ENCODE measurements at places on chromosomes 1 and 21.

GRCh38 chr1:160367934-160368923 is 1.4 kb downstream of the NHLH1 start:
- no peak for DNase-seq

- no peak for DNase-seq
Observed at GRCh38 chr21:35942211-35943144, 117.8 kb downstream of the SETD4 start.

GRCh38 chr1:13960375-13960987 is 260.5 kb downstream of the PRDM2 start:
- DNase-seq: peak; percentile 86

DNA sequence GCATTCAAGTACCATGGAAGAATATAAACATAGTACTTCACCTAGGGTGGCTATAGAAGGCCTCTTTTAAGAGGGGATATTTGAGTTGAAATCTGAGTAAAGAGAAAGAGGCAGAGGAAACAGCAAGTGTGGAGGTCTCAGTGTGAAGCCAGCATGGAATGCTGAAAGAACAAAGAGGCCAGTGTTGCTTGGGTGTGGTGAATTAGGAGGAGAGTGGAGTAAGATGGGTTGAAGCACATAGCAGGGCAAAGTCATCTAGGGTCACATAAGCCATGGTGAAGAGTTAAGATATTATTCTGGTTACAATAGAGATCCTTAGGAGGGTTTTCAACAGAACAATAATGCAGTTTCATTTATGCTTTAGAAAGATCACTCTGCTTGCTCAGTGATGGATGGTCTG is 37.5 kb downstream of the C1orf141 start:
- no peak for DNase-seq

DNA sequence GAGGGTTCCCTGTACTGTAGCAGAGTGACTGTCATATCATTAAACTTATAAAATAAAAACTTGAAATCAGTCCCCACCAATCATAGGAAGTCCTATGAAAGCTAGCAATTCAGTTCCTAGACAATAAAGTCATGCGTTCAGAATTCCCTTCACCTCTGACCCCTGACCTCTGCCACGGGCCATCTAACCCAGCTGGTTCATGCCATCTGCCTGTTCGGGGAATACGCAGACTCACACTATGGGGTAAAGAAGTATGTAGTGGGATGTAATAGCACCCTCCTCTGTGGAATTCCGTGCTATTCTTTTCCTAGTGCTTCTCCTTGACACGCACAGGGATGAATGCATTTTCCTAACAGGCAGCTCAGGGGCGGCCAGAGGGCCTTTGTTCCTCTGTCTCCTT is 2.1 kb downstream of the GSTM4 start:
- DNase-seq: no peak

GRCh38 chr1:223711173-223711572 is 1.2 kb upstream of the CAPN2 start:
- DNase-seq: no peak

DNA sequence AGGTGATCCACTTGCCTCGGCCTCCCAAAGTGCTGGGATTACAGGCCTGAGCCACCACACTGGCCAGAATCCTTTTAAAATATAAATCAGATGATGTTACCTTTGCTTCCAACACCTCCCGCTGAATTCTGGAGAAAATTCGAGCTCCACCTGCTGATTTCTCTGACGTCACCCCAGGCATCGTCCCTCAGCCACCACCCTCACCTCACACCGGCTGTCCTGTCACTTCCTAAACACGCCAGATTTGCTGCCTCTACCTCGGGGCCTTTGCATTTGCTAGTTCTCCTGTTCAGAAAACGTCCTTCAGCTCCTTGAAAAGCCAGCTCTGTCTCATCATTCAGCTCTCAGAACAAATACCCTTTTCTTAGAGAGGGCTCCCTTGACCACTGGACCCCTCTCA is 57.9 kb downstream of the FBXO2 start:
- no peak for DNase-seq

DNA sequence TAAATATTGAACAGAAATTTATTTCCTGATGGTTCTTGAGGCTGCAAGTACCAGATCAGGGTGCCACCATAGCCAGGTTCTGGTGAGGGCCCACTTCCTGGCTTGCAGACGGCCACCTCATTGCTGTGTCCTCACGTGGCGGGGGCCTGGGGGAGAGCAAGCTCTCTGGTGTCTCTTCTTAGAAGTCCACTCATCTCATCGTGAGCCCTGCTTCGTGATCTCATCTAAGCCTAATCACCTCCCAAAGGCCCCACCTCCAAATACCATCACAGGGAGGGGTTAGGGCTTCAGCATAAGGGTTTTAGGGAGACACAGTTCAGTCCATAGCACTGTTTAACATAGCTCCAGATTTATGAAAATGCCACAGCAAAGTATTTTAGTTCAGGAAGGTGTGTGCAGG is 119.7 kb downstream of the PRDM2 start:
- DNase-seq: no peak

- DNase-seq: no peak
Observed at GRCh38 chr1:111777301-111777700, 21.6 kb downstream of the DDX20 start.

DNA sequence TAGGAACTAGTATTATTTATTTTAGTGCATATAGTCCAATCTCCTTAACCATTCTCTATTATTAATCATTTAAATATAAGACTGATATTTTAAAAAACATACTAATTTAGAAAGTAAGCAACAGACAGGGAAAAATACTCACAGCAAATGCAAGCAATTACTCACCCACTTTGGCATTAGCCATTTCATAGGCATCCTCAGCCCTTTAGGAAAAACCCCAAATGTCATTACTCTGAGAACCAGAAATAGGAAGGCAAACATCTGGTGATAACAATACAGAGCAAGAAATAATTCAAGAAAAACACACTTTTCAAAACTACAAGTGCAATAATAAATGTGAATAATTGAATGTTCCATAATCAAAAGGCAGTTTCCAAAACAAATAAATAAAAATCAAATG is 545.1 kb downstream of the PLPP3 start:
- DNase-seq: peak; percentile 68

DNA sequence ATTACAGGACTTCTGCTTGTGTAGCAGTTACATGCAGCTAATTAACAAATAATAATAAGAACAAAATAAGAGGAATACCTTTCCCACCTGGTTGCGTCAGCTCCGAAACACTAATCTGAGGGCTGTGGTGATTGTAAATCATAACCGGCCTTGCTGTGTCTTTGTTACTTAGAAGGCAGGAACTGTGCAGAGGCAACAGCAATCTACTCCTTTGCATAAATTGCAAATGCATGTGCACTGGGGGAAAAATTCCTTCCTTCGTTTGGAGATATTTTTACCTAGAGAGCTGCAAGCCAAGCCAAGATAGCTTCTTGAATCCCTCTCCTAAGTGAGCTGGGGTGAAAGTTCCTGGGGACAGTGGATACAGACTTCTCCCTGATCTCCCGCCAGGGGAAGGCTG is 46.0 kb downstream of the NKAIN1 start:
- no peak for DNase-seq

GRCh38 chr21:44952116-44952928 is 12.5 kb downstream of the SLX9 start:
- DNase-seq: no peak

- no peak for DNase-seq
Observed at GRCh38 chr1:151072224-151072623, 1.7 kb downstream of the GABPB2 start.

- no peak for DNase-seq
Observed at GRCh38 chr1:191343816-191344215, 814.4 kb upstream of the RGS18 start.

DNA sequence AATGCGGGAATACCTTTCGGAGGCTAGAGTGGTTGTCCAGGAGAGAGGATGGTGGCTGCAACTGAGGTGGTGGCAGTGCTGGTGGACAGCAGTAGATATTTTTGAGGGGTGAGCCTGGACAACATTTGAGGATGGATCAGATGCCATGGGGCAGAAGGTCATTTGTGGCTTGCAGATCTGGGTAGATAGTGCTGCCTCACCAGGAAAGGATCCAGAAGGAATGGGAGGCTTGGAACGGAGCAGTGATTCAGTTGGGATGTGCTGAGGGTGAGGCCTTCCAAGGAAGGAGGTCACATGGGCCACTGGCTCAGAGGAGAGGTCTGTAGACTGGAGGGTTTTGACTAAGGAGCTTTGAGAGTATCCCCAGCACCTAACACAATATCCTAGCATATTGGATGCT is 110.8 kb upstream of the KAZN start:
- peak; percentile 18 for DNase-seq

GRCh38 chr1:36989241-36989640 is 45.1 kb downstream of the GRIK3 start:
- DNase-seq: no peak

- peak; percentile 59 for DNase-seq
Observed at GRCh38 chr1:200525090-200525987, 95.2 kb downstream of the KIF14 start.

GRCh38 chr1:229726061-229726460 is 100.0 kb downstream of the URB2 start:
- no peak for DNase-seq

DNA sequence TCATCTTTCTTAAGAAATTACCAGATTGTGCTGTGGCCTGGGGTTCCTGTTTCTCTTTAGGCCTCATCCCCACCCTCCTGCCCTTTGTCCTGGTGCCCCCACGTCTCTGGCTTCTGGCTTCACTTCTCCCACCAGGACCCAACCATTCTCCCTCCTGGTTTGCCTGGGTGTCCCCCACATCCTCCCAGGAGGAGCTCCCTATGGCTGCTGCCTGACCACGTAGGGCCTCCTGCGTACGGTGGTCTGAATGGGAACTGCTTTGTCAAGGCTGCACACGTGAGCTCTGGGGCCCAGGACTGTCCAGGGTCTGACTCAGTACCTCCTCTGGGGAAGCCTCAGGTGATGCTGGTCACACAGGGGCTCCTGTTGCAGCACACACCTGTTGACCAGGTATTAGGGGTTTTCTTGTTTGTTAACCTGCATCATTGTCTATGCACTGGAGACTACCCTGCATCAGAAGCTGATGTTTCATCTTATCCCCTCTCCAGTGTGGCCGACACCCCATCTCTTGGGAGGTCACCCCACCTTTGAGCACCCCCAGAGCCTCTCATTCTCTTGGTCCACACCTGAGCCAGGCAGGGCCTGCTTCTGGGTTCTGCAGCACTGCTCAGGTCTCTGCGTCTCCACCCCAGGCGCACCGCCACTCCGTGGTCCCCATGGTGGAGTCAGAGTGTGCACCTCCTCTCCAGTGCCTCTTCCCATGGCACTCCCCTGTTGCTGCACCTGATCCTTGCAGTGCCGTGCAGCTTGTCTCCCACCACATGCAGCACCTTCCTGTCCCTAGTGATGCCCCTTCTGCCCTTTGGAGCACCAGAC is 65.8 kb downstream of the S100B start:
- DNase-seq: no peak

DNA sequence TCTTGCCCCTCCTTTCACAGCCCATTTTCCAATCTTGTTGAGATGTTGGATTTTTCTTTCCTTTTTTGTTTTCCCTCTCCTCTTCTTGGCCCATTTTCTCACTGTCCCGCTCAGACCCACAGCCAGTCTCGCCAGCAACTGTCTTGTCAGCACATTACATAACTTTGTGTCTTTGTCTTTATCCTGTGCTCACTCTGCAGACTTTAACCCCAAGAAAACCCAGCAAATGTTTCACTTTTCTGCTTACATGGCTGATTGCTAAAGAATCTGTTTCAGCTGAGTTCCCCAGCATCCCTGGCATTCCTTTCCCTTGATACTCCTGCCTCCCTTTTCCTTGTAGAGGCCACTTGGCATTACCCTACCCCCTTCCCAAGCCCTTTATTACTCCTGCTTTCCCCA is 74.6 kb downstream of the ZNF648 start:
- DNase-seq: no peak

- peak; percentile 33 for DNase-seq
Observed at GRCh38 chr1:209150114-209150513, 433.4 kb upstream of the CAMK1G start.

DNA sequence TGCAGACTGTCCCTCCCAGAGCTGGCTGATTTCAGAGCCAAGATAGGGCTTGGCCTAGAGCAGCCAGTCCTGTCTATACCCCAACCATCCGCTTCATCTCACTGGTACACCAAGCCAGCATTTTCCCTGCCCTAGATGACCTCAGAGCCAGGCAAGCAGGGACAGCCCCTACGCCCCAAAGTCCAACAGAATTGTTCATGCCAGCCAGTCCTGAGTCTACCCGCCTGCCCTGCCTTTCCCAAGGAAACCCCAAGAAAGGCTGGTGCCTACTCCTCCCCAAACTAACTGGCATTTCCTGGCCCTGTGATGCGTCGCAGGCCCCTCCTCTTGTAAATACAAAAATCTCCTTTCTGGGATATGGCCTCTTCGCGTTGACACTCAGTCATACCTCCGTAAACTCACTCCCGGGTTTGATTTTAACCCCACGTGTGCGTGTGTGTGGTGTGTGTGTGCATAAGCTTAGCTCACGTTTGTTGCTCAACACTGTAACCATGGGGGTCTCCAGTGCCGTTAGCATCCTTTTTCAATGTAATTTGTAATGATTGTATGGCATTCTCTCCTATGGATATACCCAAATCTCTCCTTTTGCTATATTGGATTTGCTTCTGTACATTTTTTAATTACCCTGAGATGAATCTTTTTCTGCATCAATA is 75.3 kb downstream of the SIK1 start:
- no peak for DNase-seq

- no peak for DNase-seq
Observed at GRCh38 chr1:153957744-153958110, 685 bp downstream of the CRTC2 start.

- no peak for DNase-seq
Observed at GRCh38 chr1:111517469-111518225, 14.2 kb upstream of the ADORA3 start.

DNA sequence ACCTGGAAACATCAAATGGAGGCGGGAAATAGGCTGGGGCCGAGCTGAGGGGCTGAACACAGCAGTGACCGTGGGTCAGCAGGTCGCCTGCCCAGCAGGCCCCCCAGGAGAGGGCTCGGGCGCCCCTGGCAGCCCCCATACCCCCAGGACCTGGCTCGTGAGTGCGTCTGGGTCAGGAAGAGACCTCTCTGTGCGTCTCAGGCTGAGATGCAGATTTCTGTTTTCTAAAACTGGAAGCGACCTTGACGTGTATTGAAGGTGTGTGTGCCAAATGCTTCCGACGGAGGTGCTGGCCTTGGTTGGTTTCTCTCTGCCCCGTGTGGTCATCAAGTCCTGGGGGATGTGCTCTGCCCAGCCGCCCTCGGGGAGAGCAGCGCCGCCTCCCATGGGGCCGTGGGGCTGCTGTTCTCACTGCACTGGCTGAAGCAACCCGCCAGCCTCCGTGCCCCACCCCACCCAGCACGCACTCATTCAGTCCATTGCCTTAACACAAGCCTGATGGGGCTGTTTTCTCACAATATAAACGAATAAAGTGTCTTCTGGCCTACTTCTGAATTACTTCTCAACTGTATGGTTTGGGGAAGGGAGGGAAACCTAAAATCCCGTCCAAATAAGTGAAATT is 7.4 kb downstream of the PEX10 start:
- DNase-seq: no peak

GRCh38 chr1:116360429-116361173 is 12.4 kb upstream of the ATP1A1 start:
- DNase-seq: peak; percentile 41
